Activated CD4-positive, alpha-beta T cell treated with anti-CD3 and anti-CD28 coated beads, Interleukin-2, amount 50 U/mL, for 1 hour (primary cell): ENCODE measurements at places on chromosomes 1 and 21.

- peak; percentile 19 for DNase-seq
Measured at GRCh38 chr1:42765832-42766740, 742 bp downstream of the P3H1 start.

- no peak for DNase-seq
Measured at GRCh38 chr1:31062867-31063380, 2.6 kb downstream of the PUM1 start.

- DNase-seq: peak; percentile 48
Measured at GRCh38 chr1:15833069-15833679, 14.3 kb upstream of the SPEN start.

- DNase-seq: no peak
Measured at GRCh38 chr21:42405064-42406013, 1.6 kb downstream of the UBASH3A start.

DNA sequence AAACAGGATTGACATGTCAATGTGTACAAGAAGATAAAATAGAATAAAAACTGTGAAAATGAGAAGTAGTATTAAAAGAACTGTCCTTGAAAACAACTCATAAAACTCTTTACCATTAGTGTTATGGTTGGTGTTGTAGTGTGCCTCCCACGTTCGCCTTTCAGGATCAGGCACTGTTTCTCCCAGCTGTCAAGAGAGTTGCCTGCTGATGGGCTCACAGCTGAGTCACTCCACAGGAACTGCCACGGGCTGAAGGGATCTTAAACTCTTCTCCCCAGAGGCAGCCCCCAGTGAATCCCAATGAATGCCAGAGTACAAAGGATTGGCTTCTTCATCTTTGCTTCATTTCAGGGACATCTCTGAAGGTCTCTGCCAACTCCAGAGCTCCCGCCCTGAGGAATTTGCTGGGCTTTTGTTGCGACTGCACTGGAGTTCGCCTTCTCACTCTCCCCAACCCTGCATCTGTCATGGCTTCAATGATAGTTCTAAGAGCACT, 119.6 kb downstream of the ADGRL2 start:
- DNase-seq: no peak

DNA sequence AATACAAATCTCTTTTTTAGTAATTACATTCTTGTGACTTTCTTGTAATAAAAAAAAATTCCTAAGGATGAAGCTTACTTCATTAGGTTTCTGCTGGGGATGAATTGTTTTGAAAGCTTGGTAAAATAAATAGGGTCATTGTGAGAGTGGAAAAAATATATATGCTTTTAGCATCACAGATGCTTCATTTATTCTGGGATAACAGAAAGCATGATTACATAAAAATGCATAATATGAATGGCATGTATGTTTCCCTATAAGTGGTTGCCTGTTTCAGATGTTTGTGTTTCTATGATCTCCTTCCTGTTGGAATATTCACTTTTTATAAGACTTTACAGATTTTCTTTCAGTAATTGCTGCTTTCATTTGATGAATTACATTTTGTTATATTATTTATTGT, 42.3 kb downstream of the HMCN1 start:
- no peak for DNase-seq

DNA sequence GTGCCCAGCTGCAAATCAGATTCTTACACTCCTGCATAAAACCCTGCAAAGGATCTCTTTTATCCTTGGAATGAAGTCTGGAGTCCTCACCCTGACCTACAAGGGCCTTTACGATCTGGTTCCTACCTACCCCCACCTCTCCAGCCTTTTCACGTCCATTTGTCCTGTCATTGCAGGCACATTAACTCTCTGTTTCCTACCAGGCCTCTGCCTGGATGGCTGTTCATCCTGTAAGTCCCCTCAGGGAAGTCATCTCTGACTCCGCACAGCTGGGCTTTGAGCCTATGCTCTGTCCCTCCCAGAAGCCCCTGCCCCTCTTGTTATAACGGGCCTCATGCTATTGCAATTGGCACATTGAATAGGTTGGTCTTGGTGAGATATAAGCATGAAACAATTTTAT, 96.8 kb upstream of the USP24 start:
- no peak for DNase-seq

DNA sequence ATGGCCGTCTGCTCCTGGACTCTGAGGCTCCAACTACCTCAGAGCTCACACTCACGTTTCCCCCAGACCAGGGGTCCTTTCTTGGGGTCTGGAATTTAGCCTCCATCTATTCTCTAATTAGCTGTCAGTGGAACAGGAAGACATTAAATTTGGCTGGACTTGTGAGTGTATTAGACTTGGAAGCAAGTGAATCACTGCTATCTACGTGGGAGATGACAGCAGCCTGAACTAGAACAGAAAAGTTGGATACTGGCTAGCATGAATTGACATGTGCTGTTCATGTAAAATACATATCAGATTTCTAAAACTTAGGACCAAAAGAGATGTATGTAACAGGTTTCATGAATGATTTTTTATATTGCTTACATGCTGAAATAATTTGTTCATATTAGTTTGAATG, 28.0 kb downstream of the TAF5L start:
- no peak for DNase-seq

DNA sequence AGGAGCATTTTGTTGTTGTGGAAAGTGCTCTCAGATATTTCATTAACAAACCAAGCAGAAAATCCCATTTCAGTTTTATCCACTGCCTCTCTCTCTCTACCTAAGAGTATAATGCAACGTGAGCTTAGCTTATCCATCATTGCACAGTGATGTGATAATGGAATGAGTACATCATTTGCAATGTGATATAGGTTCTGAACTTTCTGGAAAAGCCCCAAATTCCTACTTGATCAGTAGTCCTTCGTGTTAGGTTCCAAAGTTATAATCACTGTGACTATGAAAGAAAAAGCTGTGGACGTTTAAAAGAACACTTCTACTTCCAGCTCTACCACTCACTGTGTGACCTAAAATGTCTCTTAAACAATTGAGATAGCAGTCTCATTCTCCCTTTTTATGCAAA, 76.4 kb upstream of the PRMT6 start:
- DNase-seq: no peak

DNA sequence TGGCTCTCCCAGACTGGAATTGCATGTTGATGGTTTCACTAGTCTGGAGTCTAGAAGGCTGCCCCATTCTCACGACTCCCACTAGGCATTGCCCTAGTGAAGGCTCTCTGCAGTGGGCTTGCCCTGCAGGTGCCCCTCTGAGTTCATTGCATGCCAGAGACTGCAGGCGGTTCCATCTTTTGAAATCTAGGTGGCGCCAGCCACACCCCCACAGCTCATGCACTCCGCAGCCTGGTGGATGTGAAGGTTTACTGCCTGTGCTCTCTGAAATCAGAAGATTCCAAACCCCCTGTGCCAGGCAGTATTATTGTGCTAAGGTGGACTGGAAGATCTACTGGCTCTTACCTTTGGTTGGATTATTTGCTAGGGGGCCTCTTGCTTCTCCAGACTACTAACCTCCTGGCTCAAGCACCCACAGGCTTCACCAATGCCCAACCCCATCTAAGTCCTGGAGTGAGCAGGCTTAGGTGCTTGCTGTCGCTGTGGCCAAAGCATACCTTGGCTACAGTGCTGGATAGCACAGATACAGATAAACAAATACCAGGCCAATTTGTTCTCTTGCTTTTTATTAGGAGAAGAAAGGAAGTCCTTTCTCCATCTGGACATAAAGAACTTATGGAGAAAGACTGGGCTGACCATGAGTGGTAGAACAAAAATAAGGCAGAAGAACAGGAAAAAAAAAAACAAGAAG, 83.5 kb upstream of the SIM2 start:
- DNase-seq: no peak

- no peak for DNase-seq
Measured at GRCh38 chr1:1754051-1754815, 24.0 kb downstream of the NADK start.

DNA sequence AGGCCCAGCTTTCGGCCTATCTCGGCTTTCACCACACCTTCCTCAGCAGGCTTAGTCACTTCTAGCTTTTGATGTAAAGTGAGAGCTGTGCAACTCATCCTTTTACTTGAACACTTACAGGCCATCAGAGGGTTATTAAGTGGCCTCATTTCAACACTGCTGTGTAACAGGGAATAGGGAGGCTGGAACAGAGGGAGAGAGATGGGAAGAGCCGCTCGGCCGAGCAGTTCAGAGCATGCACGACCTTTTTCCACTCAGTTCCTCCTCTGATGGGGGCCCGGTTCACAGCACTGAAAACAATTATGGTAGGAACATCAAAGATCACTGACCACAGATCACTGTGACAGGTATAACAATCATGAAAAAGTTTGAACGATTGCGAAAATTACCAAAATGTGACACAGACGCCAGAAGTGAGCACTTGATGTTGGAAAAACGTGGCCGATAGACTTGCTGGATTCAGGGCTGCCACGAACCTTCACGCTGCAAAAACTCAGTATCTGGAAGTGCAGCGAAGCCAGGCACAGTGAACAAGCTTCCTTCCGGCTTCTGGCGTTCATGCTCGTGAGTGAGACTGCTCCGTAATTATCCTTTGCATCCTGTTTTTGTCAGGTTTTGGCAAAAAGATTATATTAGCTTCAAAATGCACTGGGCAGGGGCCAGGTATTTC, 28.6 kb downstream of the AGPAT3 start:
- DNase-seq: no peak

DNA sequence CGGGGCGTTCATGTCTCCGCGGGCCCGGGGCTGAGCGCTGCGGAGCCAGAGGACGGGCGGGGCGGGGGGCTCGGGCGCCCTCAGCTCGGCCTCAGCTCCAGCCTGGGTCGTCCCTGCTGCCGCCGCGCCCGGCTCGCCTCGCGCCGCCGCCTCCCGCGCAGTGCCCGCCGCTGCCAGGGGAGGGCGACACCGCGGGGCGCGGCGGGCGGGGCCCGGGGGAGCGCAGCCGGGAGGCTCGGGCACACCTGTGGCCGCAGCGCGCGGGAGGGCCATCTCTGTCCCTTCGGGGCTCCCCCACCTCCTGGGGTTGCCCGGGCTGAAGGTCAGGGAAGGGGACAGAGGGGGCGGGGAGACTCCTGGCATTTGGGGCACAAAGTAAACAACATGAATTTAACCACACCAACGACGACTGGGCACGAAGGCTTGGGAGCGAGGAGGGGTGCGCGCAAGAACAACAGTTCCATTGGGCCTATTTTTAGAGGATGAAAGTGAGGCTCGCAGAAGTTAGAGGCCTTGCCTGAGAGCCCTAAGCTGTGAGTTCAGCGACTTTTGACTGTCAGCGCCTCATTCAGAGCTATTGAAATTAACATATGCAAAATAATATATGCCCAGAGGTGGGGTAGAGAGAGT, at the start of gene FAM131C:
FAM131C (minus strand) TSS at position 162 of the 630 bp plus-strand sequence. CDS start 209 bp downstream, outside the sequence.
- peak; percentile 28 for DNase-seq

DNA sequence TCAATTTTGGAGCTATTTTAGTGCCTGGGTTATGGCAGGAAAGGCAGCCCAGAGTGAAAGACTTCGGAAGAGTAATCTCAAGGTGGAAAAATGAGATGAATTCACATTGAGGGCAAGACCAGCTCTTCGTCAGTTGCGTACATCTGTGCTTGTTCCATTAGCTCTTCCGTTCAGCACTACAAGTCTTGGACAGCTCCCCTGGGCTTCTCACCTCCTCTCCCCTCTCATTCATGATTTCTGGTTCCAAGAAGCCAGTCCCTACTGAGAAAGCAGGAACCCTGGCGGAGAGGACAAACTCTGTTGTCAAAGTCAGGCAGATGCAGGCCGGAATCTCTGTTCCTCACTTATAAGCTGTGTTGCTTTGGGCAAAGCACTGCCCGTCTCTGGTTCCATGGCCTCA, 76.5 kb downstream of the ACTL8 start:
- DNase-seq: no peak

DNA sequence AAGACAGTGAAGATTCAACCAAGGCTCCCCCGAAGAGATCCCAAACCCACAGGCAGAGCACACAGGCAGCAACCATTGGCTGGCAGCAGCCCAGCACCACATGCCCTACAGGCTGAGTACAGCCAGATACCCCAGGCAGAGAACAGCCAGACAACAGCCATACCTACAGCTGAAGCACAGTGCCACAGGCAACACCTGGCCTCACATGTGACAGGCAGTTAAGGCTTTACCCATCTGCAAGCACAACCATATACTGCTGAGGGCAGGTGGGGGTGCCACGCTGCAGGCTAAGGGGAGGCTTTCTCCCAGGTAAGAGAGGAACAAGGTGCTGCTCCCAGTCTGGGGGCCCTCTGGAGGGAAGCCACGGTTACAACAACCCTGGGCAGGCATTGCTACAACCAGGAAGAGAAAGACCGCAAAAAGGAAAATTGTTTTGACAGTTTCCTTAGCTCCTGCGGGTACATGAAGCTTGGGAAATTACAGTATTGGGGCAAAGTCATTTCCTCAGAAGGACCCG, 12.3 kb downstream of the CHIT1 start:
- no peak for DNase-seq

- DNase-seq: no peak
Measured at GRCh38 chr21:38321568-38321967, 64.8 kb downstream of the KCNJ15 start.

DNA sequence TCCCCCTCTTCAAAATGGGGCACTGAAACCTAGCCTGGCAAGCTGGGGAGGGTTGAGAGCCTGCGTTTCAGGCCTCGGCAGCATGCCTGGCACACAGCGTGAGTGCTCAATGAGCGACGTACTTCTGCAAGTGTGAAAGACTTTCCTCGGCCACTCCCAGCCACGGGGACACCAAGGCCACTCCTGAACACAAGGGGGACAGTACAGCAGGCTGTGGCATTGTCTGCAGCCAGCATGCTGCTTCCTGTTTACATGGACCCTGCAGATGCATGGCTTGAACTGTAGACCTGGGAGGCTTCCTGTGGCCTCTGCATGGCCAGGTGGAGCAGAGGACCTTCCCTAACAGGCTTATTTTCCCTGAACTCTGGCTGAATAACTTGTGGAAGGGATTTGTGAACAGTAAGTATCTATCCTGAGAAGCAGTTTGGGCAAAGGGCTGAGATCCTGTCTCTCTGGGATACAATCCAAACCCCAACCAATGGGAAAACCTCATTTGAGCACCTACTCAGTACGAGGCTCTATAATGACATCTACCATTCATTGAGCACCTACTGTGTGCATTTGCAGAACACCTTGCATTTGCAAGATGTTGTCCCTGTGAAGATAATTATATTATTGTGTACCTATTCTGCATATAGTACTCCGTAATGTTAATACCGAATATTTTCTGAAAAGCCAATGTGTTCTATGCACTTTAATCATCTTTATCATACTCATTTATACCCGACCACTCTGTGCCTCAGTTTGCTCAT, 9.9 kb upstream of the HSPG2 start:
- DNase-seq: no peak

GRCh38 chr1:30216602-30217001, 506.8 kb downstream of the MATN1 start:
- no peak for DNase-seq

DNA sequence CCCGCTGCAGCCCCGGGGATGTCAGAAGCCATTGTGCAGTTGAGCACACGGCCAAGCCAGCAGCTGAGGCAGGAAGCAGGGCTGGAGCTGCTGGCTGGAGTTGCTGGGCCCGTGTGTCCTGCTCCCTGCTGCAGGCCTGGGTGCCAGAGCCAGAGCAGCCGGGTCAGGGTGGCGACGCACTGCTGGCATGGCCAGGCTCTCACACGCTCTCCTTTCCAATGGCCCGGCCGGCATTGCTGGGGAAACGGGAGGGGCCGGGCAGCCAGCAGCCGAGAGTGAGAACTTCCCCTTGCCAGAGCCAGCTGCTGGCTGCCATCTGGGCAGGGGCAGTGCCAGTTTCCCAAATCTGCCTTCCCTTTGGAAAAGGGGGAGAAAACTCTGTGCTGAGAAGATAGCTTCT, 82.4 kb upstream of the PROX1 start:
- no peak for DNase-seq

- DNase-seq: no peak
Measured at GRCh38 chr1:154755858-154756730, 114.0 kb downstream of the KCNN3 start.
